ENCODE measurements at places on chromosomes 4 and X.

DNA sequence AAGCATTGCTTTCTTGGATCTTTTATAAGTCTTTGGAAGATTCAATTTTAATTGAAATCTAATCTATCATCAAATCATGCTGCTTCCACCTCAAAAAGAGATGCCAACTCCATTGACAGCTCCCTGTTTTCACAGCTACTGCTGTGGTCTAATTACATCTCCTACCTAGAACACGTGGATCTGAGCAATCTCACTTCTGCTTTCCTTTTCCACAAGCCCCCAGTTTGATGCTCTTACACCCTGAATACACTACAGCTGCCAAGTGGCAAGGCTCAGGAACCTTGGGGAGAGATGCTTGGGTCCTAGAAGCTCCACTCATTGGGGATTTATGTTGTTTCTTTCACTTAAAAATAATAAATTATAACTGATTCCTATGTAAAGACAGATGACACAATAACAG, 172.0 kb downstream of the CFAP299 start:
- no peak for DNase-seq

DNA sequence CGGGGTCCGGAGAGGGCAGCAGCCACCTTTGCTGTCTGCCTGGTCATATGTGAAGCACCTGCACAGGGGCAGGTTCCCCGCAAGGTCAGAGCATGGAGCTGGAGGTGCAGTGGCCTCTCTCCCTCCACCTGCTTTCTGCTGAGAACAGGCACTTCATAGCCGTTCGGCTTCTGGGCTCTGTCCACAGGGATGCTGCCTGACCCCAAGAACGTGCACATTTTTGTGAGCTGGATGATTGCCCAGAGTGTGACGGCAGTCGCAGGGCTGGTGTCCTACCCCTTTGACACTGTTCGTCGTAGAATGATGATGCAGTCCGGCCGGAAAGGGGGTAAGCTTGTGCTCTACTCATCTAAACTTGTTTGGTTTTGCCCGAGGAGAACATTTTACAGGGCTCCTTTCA, 2.5 kb downstream of the SLC25A4 start:
- no peak for DNase-seq

GRCh38 chrX:103733017-103733416, 22.3 kb downstream of the TMEM31 start:
- DNase-seq = no peak

- DNase-seq = no peak
Observed at GRCh38 chr4:128350449-128351045, 62.9 kb upstream of the PGRMC2 start.

GRCh38 chrX:28058901-28059300, 77.7 kb upstream of the DCAF8L1 start:
- peak; percentile 4 for DNase-seq

GRCh38 chrX:38807873-38808272, 6.6 kb downstream of the MID1IP1 start:
- DNase-seq = no peak

DNA sequence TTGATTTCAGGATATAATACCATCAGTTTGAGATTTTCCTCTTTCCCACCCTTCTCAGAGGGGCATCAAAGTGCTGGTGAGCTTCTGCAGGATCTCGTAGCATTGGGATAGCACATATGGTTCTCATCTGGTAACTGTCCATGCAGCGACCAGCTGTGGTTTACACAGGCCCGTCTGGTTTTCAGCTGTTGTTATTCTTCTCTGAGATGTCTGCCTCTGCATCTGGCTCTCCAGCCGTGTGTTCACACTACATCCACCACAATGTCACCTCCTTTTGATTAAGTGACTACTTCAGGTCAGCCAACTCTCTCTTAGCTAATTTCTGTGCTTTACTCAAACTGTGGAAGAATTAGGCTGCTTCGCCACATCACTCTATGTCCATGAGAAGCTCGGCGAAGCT, 676.7 kb upstream of the TENM3 start:
- DNase-seq = no peak

DNA sequence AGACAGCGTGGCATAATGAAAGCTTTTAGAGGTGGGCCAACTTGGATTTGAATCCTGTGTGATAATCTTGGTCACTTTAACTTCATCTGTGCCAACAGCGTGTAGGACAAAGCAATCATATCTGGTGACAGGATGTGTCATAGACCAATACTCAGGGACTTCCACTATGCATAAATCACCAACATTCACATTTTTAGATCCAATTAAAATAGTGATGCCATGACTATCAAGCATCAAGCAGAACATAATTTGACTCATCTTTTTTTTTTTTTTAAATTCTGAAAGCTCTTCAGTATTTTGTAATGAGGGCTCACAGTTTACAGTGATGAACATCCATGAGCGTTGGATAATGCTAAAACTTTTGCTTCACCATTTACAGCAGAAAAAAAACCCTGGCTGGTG, 27.3 kb upstream of the RAPGEF2 start:
- DNase-seq = no peak

DNA sequence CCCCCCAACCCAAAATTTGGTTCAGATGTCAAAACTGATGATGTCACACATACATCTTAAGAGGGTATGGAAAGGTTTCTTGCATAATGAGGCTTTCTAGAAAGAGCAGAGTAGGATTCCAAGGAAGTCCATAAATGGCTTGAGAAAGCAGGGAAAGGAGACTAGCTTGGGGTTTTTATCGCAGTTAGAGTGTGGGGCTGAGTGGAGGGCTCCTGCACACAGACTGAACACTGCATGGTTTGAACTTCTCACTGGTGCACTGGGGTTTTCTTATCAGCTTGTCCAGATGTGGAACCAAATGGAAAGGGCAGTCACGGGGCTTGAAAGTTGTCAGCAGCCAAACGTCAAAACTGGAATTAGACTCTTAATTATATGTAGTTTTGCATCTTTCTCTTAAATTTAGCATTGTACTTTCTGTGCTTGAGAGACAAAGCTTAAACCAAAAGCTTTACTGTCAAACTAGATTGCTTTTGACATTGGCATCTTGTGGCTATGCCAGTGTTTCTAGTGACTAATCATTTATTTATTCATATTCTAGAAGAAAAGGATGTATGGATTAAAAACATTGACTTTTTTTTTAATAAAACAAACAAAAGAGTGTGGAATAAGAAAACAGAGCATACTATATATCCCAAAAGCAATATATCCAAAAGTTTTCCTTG, 78.3 kb upstream of the STIM2 start:
- no peak for DNase-seq

- DNase-seq = no peak
Observed at GRCh38 chr4:126271292-126271691, 956.5 kb downstream of the FAT4 start.

GRCh38 chr4:123777373-123777772, 380.8 kb downstream of the SPRY1 start:
- no peak for DNase-seq

- DNase-seq = no peak
Observed at GRCh38 chrX:29477878-29478277, 737.5 kb upstream of the MAGEB2 start.

DNA sequence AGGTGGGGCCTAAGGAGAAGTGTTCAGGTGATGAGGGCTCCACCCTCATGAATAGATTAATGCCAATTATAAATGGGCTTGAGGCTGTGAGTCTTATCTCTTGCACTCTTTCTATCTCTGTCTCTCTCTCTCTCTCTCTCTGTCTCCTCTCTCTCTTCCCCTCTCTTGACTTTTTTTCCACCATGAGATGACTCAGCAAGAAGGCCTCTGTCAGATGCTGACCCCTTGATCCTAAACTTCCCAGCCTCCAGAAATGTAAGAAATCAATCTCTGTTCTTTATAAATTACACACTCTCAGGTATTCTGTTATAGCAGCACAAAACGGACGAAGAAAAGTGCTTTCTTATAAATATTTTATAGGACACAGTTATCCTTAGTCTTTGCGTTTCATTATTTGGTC, 184.9 kb upstream of the PCDH7 start:
- no peak for DNase-seq

DNA sequence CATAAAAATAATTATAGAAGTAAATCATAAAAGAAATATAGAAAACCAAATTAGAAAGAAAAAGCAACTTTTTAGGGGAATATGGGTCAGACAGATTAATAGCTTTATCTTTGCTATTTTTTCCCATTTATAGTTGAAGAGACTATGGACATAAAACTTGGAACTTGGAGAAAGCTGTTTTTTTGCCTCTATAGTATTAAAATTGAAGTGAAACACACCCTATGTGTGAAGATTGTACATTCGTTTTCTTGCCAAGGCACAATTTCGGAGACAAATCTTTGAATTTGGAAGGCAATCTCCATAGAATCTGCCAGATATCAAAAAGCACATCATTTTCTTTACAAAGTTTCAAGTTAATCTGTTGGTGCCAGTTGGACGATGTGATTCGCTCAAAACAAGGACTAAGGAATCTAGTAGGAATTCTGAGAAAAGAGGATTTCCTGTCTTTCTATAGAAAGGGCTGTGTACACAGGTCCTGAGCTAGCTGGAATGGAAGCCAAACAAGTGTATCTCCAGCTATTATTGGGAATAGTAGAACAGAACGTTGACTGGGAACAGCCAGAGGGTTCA, 156.3 kb downstream of the SLC7A11 start:
- no peak for DNase-seq

- no peak for DNase-seq
Observed at GRCh38 chr4:178415925-178416324, 973.7 kb upstream of the AGA start.

- DNase-seq = no peak
Observed at GRCh38 chr4:20028645-20029044, 223.1 kb upstream of the SLIT2 start.

DNA sequence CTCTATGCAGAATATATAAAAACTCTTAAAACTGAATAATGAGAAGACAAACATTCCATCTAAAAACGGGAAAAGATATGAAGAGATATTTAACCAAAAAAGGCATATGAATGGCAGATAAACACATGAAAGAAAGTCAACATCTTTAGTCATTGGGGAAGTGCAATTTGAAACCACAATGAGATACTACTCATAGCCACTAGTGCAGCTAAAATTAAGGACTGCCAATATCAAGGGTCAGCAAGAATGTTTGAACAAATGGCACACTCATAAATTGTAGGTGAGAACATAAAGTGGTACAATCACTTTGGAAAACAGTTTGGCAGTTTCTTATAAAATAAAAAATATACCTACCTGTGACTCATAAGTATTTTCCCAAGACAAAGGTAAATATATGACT, 534.9 kb upstream of the DIPK2B start:
- DNase-seq = no peak

DNA sequence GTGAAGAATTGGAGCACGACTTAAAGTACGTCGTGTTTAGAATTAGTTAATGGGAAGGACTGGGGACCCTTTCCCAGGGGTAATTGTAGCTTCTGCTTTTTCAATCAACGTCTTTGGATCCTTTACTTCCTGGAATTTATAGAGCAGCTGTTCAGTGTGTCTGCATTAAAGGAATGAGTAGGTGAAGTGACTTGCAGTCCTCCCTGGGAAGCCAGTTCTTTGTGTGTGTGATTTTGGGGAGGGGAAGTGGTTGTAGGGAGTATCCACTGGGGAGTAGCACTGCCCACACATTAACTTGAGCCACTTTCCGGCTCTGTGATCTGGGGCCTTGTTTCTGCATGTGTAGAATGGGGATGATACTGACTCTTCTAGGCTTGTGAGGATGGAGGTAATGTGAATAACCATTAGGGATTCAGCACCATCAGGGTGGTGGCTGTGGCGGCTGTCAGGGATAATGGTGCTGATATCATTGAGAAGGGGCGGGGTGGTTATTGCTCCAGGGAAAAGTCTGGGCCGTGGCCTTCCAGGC, 54.7 kb downstream of the TMEM131L start:
- DNase-seq = no peak

DNA sequence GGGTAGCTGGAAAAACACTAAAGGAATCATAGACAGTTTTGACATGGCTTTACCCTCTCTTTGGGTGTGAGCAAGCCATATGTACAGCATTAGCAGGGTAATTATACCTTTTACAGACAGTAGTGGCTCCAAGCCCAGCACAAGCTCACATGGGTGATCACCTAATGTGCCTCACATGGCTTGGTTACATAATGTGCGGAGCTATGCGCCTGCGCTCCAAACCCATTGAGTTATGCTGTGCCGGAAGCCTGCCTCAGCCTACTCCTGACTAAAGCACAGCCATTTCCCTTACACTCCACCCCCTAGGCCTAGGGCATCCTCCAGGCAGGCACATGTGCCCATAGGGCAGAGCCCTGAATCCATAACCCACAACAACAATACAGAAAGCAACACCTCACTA, 6.5 kb upstream of the TSPAN5 start:
- DNase-seq = no peak

DNA sequence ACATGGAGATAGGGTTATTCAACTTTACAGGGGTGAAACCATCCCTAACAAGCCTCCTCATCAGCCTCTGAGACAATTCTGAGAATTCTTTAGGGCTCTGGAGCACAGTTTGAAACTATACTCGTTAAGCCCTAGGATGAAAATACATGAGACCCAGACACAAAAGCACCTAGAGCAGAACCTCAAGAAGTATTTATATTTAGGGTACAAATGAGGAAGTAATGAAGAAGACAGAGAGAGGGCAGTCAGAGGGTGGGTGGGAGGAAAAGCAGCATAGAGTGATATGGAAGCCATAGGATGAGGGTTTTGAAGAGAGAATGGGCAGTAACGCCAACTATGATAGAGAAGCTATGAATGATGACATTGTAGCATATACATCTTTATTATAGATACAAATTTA, 250.3 kb downstream of the DCLK2 start:
- no peak for DNase-seq

DNA sequence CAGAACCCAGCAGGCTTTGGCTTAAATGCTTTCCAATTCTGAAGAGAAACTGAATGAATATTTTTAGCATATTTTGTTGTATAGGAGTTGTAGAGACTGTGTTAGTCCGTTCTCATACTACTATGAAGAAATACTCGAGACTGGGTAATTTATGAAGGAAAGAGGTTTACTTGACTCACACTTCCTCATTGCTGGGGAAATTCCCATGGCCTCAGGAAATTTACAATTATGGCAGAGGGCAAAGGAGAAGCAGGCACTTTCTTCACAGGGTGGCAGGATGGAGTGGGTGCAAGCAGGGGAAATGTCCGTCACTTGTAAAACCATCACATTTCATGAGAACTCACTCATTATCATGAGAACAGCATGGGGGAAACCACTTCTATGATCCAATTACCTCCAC, 291.7 kb downstream of the PACRGL start:
- no peak for DNase-seq

GRCh38 chr4:141022111-141022695, 111.1 kb downstream of the RNF150 start:
- DNase-seq = no peak

DNA sequence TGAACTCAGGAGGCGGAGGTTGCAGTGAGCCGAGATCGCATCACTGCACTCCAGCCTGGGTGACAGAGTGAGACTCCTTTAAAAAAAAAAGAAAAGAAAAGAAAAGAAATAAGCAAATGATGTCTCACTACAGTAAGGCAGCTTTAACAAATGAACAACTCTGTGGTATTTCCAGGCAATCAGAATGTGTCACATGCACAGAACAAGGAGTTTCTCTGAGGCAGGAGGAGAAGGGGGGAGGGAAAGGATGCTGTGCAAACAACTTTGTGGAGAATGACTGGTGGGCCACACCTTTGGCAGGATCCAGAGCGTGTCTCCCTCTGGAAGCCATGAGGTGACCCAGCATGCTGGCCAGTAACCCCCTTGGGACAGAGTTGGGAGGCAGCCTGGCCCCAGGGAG, 57.6 kb downstream of the RAI2 start:
- DNase-seq = no peak

GRCh38 chrX:119118780-119119395, 8.7 kb downstream of the KIAA1210 start:
- DNase-seq = peak; percentile 54

Data from Calu3 (cell line).